ENCODE measurements at places on chromosomes 1 and 21.

DNA sequence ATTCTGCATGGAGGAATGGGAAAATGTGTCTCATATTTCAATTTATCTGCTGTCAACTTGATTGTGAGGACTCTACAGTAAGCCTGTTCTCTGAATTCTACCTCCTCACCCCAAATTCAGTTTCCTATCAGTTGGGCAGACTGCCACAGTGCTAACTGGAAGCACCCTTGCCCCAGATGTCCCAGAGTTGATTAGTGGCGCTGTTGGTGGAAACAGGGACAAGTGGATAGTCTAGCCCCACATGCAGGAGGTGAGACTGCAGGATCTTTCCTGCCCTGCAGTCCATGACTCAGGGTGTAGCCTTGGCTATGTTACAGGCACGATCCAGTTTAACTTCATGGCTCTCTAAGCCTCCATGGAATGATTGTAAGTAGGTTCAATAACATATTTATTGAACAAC is 22.1 kb downstream of the ADAM30 start:
- DNase-seq: no peak

DNA sequence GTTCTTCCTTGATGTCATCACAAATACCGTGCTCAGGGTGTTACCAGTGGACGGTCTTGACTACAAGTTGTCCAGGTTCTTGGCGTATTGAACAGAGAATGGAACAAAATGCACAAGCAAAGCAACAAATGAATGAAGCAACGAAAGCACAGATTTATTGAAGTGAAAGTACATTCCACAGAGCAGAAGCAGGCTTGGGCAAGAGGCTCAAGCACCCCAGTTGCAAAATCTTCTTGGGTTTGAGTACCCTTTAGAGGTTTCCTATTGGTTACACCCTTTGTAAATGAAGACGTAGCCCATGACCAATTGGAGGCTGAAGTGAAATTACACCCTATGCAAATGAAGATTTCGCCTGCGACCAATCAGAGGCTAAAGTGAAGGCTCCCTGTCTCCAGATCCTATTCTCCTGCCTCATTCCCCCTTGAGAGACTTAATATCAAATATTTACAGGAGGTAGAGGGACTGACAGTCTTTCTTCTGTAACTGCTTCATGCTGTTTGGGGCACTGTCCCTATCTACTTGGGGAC is 38.3 kb downstream of the YY1AP1 start:
- DNase-seq: no peak

DNA sequence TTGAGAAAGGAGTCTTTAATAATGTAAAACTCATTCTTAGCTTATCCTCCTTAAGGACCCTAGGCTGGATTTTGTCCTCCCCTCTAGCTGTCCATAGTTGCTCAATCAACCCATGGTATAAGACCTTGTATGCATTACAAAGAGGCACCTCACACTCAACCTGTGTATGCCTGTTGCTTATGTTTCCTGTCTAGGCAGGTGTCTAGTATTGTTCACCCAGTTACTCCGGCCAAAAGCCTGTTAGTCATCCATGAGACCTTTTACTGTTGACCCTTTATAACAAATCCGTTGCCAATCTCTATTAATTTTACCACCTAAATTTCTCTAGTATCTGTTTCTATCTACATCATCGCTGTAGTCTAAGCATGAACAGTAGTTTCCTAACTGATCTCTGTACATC is 3.7 kb downstream of the LYPLAL1 start:
- DNase-seq: no peak

- DNase-seq: no peak
These were observed 17.4 kb upstream of the KCNAB2 start for GRCh38 chr1:6028042-6028850.

DNA sequence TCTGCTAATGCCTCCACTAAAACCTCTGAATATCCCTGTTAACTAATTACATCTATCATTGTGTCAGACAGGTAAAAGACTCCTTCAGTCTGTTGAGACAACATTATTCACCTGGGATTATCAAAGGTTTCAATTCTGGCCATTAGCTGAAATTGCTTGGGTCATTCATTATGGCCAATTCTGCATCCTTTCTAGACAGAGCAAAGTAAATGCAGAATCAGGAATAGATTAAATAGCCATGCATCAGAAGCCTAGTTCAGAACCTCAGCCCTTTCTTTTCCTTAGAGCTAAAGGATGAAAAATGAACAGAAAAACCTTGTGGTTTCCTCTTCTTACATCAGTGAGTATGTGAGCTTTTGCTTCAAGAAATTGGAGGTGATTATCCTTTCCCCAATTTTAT is 665.4 kb upstream of the CAMK1G start:
- no peak for DNase-seq

- DNase-seq: no peak
These were observed 16.5 kb downstream of the CFAP74 start for GRCh38 chr1:1987142-1987510.

GRCh38 chr1:2127187-2128145 is 67.1 kb downstream of the FAAP20 start:
- no peak for DNase-seq

- DNase-seq: no peak
These were observed 281.2 kb upstream of the ST6GALNAC5 start for GRCh38 chr1:76585980-76586674.

DNA sequence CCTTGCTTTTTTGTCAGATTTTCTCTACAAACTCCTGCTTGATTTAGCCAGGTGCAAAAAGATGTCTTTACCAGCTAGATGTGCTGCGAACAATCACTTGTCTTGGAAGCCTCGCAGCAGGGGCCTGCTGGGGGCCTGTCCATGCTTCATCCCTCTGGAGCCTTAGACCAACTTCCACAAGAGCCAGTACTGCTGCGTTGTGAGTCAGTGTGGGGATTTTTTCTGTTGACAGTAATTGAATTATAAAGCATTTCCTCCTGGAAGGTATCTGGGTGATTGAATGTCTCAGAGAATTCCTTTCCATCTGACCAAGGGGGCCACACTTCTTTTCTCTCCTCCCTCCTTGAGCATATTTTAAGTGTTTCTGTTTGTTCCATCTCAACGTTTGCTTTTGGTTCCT is 40.4 kb upstream of the LDLRAP1 start:
- DNase-seq: no peak

GRCh38 chr1:59272507-59272906 is 24.4 kb upstream of the FGGY start:
- no peak for DNase-seq

Measured in neuronal stem cell (in vitro differentiated cells).